ENCODE measurements at places on chromosomes 16 and 17. TPM values are rescaled to one million over a fixed set of nuclear protein-coding genes. Genes with fewer than 3 reads are reported as not detected.
A peak's percentile ranks its signal among the peaks of the same experiment; 100 is the strongest.

- H3K27ac ChIP-seq, result no peak overlapping the region
- H3K4me1 ChIP-seq, result no peaks in the 10 kb centered on the region
- H3K36me3 ChIP-seq, result peaks cover 3% of the 10 kb centered on the region
- no peaks in the 10 kb centered on the region for H3K27me3 ChIP-seq
- no peak overlapping the region for H3K4me3 ChIP-seq
Measured at GRCh38 chr16:69367980-69368379, 16.4 kb upstream of the TMED6 start.

TNP2 gene
- total RNA-seq, result not detected

GRCh38 chr16:12064291-12064690 is 87.8 kb downstream of the SNX29 start:
- DNase-seq, result no peak
- no peak overlapping the region for H3K4me3 ChIP-seq
- no peaks in the 10 kb centered on the region for H3K27me3 ChIP-seq

DNA sequence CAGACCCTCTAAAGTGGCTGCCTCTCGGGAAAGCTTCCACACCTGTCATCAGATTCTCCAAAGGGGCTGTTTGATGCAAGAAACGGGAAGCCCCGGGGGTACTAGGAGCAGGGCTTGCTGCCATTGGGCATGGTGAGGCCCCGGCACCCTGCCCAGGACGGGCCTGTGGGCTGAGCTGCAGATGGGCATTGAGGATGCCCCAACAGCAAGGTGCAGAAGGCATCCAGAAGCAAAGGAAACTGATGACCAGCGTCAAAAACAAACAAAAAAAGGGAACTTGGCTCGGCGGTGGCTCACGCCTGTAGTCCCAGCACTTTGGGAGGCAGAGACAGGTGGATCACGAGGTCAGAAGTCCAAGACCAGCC is 1.5 kb upstream of the LIMD2 start:
- H3K4me1 ChIP-seq, result peaks cover 38% of the 10 kb centered on the region
- DNase-seq, result no peak
- H3K27me3 ChIP-seq, result no peaks in the 10 kb centered on the region
- peak overlapping the region; percentile 81 for H3K27ac ChIP-seq
- H3K4me3 ChIP-seq, result peak overlapping the region; percentile 60

- no peak overlapping the region for H3K4me3 ChIP-seq
- H3K27me3 ChIP-seq, result no peaks in the 10 kb centered on the region
- H3K4me1 ChIP-seq, result no peaks in the 10 kb centered on the region
- peaks cover 53% of the 10 kb centered on the region for H3K36me3 ChIP-seq
- DNase-seq, result no peak
- H3K27ac ChIP-seq, result no peak overlapping the region
Measured at GRCh38 chr16:56481468-56482122, 30.2 kb downstream of the OGFOD1 start.

GRCh38 chr16:58842746-58843145 is 108.6 kb upstream of the GOT2 start:
- H3K4me3 ChIP-seq, result no peak overlapping the region
- no peaks in the 10 kb centered on the region for H3K27me3 ChIP-seq
- no peaks in the 10 kb centered on the region for H3K4me1 ChIP-seq
- H3K27ac ChIP-seq, result no peak overlapping the region
